Activated CD8-positive, alpha-beta T cell treated with anti-CD3 and anti-CD28 coated beads for 36 hours (primary cell): ENCODE measurements at places on chromosomes 7 and 10. TPM values are rescaled to one million over a fixed set of nuclear protein-coding genes. Genes with fewer than 3 reads are reported as not detected.
A peak's percentile ranks its signal among the peaks of the same experiment; 100 is the strongest.

Gene KCNMA1
- total RNA-seq, result 0.18 TPM

DNA sequence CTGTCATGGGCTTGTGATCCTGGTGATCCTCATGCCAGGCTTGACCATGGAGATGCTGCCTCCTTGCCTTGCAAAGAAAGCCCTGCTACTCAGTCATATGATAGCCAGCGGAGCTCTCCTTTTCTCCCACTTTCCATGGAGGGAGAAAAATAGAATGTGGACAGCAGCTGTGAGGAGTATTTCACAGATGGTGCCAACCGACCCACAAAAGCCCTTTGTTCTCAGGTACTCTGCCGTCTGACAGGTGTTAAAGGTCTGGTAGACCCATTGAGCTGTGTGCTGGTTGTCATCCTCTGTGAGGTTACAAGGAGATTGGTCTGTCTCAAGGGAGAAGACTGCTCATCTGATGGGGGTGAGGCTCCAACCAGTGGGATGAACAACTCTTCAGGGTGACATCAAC, 29.5 kb upstream of the COBL start:
- H3K4me3 ChIP-seq, result no peak overlapping the region
- H3K36me3 ChIP-seq, result no peaks in the 10 kb centered on the region
- H3K27ac ChIP-seq, result no peak overlapping the region
- H3K27me3 ChIP-seq, result peaks cover 9% of the 10 kb centered on the region

DNA sequence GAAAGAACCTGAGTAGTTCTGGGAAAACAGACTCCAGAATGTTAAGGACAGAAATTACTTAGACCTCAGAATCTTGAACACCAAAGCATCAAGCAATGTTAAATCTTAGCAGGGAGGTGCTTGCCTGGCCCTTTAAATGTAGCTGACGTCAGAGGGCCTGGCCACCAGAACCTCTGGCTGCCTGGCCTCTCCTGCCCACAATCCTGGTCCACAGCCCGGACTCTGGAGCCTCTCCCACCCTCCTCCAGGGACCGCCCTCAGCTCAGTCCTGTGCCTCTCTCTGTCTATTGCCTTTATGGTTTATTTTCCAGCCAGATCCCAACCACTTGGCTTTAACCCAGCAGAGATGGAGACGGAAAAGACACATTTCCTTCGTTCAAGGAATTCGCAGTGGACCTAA, 42.2 kb upstream of the EGR2 start:
- DNase-seq, result no peak
- no peak overlapping the region for H3K4me3 ChIP-seq
- H3K27ac ChIP-seq, result no peak overlapping the region
- peaks cover 1% of the 10 kb centered on the region for H3K27me3 ChIP-seq

DNA sequence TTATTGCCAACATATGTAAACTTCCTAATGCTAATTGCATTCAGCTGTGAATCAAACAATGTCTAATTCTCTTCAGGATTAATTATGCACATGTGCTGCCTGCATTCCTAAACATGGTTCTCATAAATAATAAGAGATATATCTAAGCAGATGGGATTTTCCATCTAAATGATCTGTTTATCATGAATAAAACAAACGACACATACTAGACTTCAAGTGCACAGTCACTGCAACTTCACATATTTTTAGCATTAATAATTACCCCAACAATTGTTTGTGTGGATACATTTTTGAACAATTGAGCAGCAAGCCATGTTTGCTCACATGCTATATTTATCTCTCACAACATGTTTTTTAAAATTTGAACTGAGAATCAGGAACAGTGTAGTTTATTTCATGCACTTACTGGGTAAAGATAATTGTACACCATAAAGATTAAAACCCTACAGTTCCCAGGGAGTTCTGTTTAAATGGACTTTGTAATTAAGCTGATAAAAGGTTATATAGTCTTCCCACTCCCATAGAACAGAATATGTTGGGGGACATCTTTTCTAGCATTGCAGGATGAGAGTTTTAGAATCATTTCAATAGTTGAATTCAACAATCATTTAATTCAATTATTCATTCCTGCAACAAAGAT, 378.5 kb downstream of the MDFIC start:
- no peaks in the 10 kb centered on the region for H3K4me1 ChIP-seq
- no peak overlapping the region for H3K27ac ChIP-seq
- H3K4me3 ChIP-seq, result no peak overlapping the region
- H3K27me3 ChIP-seq, result peaks cover 2% of the 10 kb centered on the region

GRCh38 chr7:119270644-119271043, 1002.3 kb upstream of the KCND2 start:
- H3K27me3 ChIP-seq, result no peaks in the 10 kb centered on the region
- no peaks in the 10 kb centered on the region for H3K36me3 ChIP-seq
- no peaks in the 10 kb centered on the region for H3K4me1 ChIP-seq
- no peak for DNase-seq
- H3K27ac ChIP-seq, result no peak overlapping the region
- no peak overlapping the region for H3K4me3 ChIP-seq

DNA sequence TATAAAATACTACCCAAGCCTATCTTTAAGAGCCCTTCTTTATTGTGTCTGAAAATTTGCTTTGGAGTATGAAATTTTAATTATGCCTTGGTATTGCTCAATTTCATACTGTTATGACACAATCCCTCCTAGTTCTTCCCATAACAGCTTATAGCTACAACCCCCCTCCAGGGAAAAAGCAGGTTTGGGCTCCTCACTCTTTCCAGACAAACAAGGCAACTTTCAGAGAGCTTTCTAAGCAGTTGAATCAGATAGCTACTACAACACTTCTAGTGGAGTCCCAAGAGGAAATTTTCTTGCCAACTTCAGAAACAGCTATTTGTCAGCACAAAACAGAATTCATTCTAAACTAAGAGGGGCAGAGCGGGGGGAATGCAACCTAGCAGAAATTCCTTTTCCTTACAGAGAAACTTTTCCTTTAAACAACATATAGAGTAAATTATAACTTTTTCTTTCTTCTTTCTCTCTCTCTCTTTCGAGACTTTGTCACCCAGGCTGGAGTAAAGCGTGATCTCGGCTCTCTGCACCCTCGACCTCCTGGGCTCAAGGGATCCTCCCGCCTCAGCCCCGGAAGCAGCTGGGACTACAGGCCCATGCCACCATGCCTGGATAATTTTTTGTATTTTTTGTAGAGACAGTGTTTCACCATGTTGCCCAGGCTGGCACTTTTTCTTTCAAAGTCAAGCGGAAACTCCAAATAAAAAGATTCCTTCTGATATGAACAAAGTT, 26.0 kb upstream of the JMJD1C start:
- H3K27ac ChIP-seq, result no peak overlapping the region
- H3K4me1 ChIP-seq, result peaks cover 11% of the 10 kb centered on the region
- peaks cover 14% of the 10 kb centered on the region for H3K36me3 ChIP-seq
- no peaks in the 10 kb centered on the region for H3K27me3 ChIP-seq
- no peak for DNase-seq

- H3K36me3 ChIP-seq, result peaks cover 34% of the 10 kb centered on the region
- peak overlapping the region; percentile 35 for H3K27ac ChIP-seq
- H3K27me3 ChIP-seq, result no peaks in the 10 kb centered on the region
- H3K4me1 ChIP-seq, result peaks cover 17% of the 10 kb centered on the region
- DNase-seq, result no peak
- peak overlapping the region; percentile 93 for H3K4me3 ChIP-seq
Observed at GRCh38 chr7:55953707-55954475, 2.2 kb downstream of the MRPS17 start.

DNA sequence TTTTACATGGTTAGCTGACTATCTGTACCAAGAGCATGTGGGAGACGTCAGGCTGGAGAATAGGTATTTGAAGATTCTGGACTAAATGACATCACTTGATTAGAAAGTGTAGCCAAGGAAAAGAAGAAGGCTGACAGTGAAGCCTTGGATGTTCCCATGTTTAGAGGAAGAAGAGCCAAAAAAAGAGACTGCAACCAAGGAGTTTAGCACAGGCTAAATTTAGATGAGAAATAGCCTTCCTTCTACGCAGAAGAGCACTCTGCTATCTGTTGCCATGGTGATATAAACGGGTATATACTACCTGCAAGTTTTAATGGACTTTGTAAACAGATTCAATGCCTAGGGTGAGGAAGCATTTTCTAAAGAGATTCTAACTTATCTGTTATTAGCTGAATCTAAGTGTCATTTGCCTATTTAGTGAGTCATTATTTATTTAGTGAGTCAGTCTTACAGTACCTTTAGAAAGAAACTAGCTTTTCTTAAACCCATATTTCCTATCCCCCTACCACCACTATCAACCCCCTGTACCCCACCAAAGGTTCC, 69.8 kb downstream of the CDK6 start:
- peaks cover 65% of the 10 kb centered on the region for H3K4me1 ChIP-seq
- no peaks in the 10 kb centered on the region for H3K27me3 ChIP-seq
- peak overlapping the region; percentile 84 for H3K27ac ChIP-seq

DNA sequence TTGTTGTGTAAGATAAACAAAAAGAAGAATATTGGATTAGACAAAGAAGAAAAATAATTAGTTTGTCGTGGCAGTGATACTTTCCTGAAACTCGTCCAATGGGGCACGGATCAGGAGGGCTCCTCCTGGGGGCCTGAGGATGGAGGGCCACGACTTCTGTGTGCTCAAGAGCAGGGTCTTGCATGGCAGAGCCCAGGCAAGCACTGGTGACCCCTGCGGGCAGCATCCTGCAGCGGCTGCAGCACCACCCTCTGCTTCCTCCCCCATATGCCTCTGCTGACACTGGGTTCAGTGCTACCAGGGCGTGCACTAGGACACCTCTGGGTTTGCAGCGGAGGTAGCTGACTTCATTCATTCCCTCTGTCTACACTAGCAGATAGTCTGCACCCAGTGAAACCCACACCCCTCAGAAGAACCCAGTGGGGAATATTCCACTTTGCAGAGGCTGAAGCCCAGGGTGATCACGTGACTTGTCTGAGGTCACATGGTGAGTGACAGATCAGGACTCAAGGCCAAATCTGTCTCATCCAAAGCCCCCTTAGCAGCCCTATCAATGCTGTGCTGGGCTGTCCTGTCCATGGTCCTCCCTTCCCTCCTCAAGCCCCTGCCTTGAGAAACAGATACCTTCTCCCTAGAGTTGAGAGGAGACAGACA, 375.5 kb downstream of the TCERG1L start:
- H3K4me3 ChIP-seq, result no peak overlapping the region
- DNase-seq, result no peak
- no peak overlapping the region for H3K27ac ChIP-seq
- no peaks in the 10 kb centered on the region for H3K36me3 ChIP-seq
- no peaks in the 10 kb centered on the region for H3K27me3 ChIP-seq
- no peaks in the 10 kb centered on the region for H3K4me1 ChIP-seq

Gene ERV3-1
- 10.7 TPM for total RNA-seq

GRCh38 chr7:66629222-66630062, 761 bp downstream of the KCTD7 start:
- peak overlapping the region; percentile 34 for H3K27ac ChIP-seq
- no peak for DNase-seq
- peaks cover 41% of the 10 kb centered on the region for H3K4me1 ChIP-seq
- no peaks in the 10 kb centered on the region for H3K27me3 ChIP-seq

- DNase-seq, result no peak
- no peak overlapping the region for H3K27ac ChIP-seq
- H3K27me3 ChIP-seq, result no peaks in the 10 kb centered on the region
Observed at GRCh38 chr10:103663802-103664201, 170.3 kb downstream of the NEURL1 start.
